ENCODE measurements at places on chromosomes 2 and 18. TPM values are rescaled to one million over a fixed set of nuclear protein-coding genes. Genes with fewer than 3 reads are reported as not detected.

- no peaks in the 10 kb centered on the region for H3K36me3 ChIP-seq
- no peak overlapping the region for H3K4me3 ChIP-seq
- no peak overlapping the region for H3K27ac ChIP-seq
- no peaks in the 10 kb centered on the region for H3K4me1 ChIP-seq
These were observed 86.3 kb downstream of the ALPK2 start for GRCh38 chr18:58542426-58543159.

DNA sequence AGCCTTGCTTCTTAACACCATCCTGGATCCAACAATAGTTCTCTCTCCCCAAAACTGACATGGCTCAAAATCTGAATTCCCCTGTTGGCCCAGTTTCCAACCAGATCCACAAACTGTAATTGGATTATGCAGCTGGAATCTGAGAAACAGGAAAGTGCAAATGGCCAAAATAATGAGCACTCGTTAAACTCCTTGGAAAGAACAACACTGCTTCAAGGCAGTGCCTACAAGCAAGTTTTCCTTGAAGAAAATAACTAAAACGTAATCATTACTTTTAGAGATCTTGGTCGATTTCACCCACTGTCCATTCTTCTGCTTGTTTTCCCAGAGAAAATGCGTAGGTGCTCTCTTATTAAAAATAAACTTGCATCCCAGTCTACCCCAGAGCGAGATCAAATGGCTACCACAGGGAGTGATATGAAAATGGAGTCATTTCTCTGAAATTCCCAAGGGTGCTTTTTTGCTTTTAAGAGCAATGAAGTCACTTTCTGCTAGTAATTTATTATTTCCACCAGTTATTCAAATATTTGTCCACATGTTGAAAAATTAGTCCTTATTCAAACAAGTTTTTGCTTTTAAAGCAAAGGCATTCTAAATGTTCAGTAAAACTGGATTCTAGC lies 264.2 kb downstream of the C1D start:
- peaks cover 16% of the 10 kb centered on the region for H3K4me1 ChIP-seq
- no peaks in the 10 kb centered on the region for H3K27me3 ChIP-seq

- no peaks in the 10 kb centered on the region for H3K27me3 ChIP-seq
- H3K36me3 ChIP-seq = no peaks in the 10 kb centered on the region
- H3K27ac ChIP-seq = no peak overlapping the region
- no peaks in the 10 kb centered on the region for H3K4me1 ChIP-seq
- no peak for DNase-seq
These were observed 306.1 kb downstream of the ZEB2 start for GRCh38 chr2:144213797-144214196.

Gene SLC9A4
- not detected for total RNA-seq

GRCh38 chr2:44086629-44087028 lies 82.0 kb upstream of the PPM1B start:
- no peaks in the 10 kb centered on the region for H3K36me3 ChIP-seq
- peak overlapping the region; percentile 60 for H3K4me3 ChIP-seq
- H3K27me3 ChIP-seq = no peaks in the 10 kb centered on the region
- peak overlapping the region; percentile 70 for H3K27ac ChIP-seq
- DNase-seq = no peak

- no peak for DNase-seq
- no peak overlapping the region for H3K27ac ChIP-seq
- H3K36me3 ChIP-seq = no peaks in the 10 kb centered on the region
- H3K27me3 ChIP-seq = no peaks in the 10 kb centered on the region
These were observed 526.7 kb downstream of the THSD7B start for GRCh38 chr2:137291836-137292570.

- no peak overlapping the region for H3K27ac ChIP-seq
- no peak for DNase-seq
- no peak overlapping the region for H3K4me3 ChIP-seq
- no peaks in the 10 kb centered on the region for H3K36me3 ChIP-seq
- H3K27me3 ChIP-seq = no peaks in the 10 kb centered on the region
These were observed 432.6 kb downstream of the SATB2 start for GRCh38 chr2:199025146-199025545.

GRCh38 chr2:112541315-112542122 lies 746 bp upstream of the POLR1B start:
- peaks cover 3% of the 10 kb centered on the region for H3K4me1 ChIP-seq
- no peak for DNase-seq
- H3K27me3 ChIP-seq = no peaks in the 10 kb centered on the region
- H3K27ac ChIP-seq = peak overlapping the region; percentile 91

Gene RAB17
- 0.32 TPM for total RNA-seq

GRCh38 chr18:36017232-36017631 lies 44.8 kb downstream of the RMP24 start:
- no peak overlapping the region for H3K27ac ChIP-seq
- no peaks in the 10 kb centered on the region for H3K4me1 ChIP-seq
- no peaks in the 10 kb centered on the region for H3K27me3 ChIP-seq
- no peak for DNase-seq

Gene VWA3B
- not detected for total RNA-seq

DNA sequence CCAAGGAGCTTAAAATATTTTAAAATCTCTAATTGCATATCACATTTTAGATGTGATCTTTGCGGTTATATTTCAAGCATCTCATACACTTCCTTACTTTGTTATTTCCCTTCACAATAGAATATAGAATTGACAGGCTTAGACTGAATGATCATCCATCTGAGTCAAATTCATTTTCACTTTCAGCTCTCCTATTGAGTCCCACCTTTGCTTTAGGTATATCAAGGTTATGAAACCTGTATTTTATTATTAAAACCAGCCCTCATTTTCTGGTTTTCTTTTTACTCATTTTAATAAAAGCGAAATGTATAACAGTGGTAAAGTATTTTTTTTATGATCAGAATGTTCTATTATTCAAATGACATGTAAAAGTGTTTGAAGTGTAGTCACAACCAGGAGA lies 162.9 kb upstream of the KYNU start:
- no peaks in the 10 kb centered on the region for H3K36me3 ChIP-seq
- H3K27ac ChIP-seq = no peak overlapping the region
- no peak overlapping the region for H3K4me3 ChIP-seq
- no peak for DNase-seq

DNA sequence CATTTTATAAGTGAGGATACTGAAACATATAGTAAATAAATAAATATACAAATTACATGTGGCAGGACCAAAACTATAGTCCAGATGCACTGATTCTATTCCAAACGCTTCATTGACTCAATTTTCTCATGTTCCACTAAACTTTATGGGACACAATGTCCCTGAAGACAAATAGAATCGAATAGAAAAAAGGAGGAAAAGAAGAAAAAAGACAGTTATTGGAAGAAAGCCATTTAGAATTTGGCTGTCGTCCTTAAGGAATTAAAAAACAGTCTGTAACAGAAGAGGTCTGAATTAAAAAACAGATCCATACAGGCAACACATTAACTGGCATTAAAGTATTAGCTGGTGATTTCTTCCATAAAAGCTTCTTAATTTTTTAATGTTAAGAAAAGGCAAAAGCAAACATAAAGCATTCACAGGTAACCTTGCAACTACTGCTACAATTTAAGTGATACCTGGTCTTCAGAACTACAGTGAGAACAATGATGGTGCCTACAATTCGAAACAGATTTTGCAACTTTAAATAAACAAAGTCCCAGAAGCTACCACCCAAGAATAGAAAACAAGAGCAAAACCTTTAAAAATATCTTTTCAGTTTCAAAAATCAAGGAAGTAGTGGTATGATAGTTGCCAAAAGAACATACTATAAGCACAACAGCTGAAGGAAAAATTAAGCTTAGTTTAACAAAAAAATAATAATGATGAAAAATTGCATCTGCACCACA lies 17.4 kb upstream of the CHAC2 start:
- H3K4me1 ChIP-seq = no peaks in the 10 kb centered on the region
- peaks cover 4% of the 10 kb centered on the region for H3K36me3 ChIP-seq
- H3K27ac ChIP-seq = no peak overlapping the region
- no peak for DNase-seq
- H3K4me3 ChIP-seq = no peak overlapping the region
- H3K27me3 ChIP-seq = no peaks in the 10 kb centered on the region

DNA sequence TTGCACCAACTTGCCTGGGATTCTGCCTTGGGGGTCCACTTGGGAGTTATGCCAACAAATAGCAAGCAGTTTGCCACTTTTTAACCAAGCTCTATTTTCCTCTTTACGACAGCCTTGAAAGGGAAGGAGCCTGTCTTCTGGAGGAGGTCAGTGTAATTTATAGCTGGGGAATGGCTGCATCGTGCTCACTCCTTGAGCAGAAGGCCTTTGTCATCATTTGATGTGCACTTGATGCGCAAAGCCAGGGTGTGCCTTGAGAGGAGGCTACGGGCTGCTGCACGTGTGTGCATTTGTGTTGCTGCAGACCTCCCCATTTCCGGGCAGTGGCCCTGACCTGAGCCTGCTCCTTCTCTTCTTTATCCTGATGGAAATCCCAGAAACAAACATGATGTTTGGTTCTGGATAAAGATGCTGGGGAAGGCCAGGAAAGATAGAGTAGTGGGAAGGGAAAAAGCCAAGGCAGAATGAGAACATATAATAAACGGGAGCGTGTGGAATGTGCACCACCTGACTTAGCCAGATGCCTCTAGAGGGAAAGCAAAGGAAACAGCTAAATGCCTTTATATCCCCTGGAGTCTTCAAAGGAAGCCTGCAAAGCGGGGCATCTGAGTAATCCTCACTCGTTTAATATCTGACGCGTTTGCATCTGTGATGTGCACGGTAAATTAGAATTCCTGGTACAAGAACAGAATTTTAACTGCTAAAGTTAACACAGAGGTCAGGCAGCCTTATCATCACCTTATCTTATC lies 68.3 kb upstream of the ZNF521 start:
- no peak overlapping the region for H3K27ac ChIP-seq
- H3K27me3 ChIP-seq = no peaks in the 10 kb centered on the region
- H3K4me3 ChIP-seq = no peak overlapping the region
- no peaks in the 10 kb centered on the region for H3K36me3 ChIP-seq

Gene KYNU
- total RNA-seq = 2.3 TPM

GRCh38 chr2:174392706-174393105 lies 2.8 kb upstream of the SCRN3 start:
- peaks cover 18% of the 10 kb centered on the region for H3K4me1 ChIP-seq
- no peak overlapping the region for H3K27ac ChIP-seq
- H3K36me3 ChIP-seq = peaks cover 6% of the 10 kb centered on the region
- H3K27me3 ChIP-seq = no peaks in the 10 kb centered on the region
- DNase-seq = no peak

Gene C2orf66
- total RNA-seq = not detected

GRCh38 chr2:135925571-135925970 lies 49.3 kb upstream of the MCM6 start:
- H3K4me1 ChIP-seq = no peaks in the 10 kb centered on the region
- H3K27ac ChIP-seq = no peak overlapping the region
- no peak for DNase-seq
- H3K36me3 ChIP-seq = peaks cover 9% of the 10 kb centered on the region
- no peaks in the 10 kb centered on the region for H3K27me3 ChIP-seq

Gene EFHD1
- 142 TPM for total RNA-seq

Gene THSD7B
- total RNA-seq = not detected

Gene TMEM200C
- under 0.01 TPM for total RNA-seq

Gene SLC14A1
- 42.7 TPM for total RNA-seq

DNA sequence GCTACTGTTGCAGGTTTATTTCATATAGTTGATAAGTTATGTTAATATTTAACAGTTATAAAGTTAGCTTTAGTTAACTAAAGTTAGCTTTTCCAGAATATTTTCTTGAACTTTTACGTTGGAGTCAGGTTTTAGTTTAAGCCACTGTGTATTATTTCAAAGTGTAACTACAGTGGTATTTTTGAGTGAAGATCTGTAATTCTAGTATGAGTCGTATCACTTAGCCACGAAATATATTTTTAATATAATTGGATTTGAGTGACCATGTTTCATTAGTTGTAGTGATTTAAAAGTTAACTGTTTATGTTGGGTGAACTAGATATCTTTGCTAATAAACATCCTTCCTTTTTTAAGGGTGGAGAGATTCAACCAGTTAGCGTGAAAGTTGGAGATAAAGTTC lies 2.5 kb downstream of the HSPE1 start:
- H3K27ac ChIP-seq = no peak overlapping the region
- no peak overlapping the region for H3K4me3 ChIP-seq
- peaks cover 28% of the 10 kb centered on the region for H3K36me3 ChIP-seq
- no peaks in the 10 kb centered on the region for H3K27me3 ChIP-seq
- peaks cover 11% of the 10 kb centered on the region for H3K4me1 ChIP-seq

Gene FAM237A
- total RNA-seq = not detected

Measured in ascending aorta (tissue), 2 donors.